Cortex of kidney (tissue), 1 donor: ENCODE measurements at places on chromosomes 5 and 9.

- no peak for DNase-seq
Measured at GRCh38 chr5:116573279-116573701, 1.3 kb downstream of the SEMA6A start.

DNA sequence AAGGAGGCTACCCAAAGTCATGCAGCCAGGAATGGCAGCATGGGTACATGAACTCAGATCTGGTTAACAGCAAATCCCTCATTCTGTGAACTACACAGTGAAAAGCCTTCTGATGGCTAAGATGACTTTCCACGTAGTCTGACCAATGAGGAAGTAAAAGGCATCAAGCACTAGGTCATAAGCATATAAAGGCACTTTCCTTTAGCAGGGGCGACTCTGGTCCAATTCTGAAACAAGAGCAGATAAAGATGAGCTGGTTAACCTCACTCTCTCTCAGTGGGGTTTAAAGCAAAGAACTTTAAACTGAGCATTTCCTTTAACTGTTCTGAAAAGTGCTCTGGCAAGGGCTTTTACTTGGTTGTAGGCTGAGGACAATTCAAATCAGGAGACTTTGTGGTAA lies 21.1 kb downstream of the PSMB7 start:
- no peak for DNase-seq

GRCh38 chr9:30943446-30944224 lies 1440.8 kb upstream of the ACO1 start:
- DNase-seq, result no peak

DNA sequence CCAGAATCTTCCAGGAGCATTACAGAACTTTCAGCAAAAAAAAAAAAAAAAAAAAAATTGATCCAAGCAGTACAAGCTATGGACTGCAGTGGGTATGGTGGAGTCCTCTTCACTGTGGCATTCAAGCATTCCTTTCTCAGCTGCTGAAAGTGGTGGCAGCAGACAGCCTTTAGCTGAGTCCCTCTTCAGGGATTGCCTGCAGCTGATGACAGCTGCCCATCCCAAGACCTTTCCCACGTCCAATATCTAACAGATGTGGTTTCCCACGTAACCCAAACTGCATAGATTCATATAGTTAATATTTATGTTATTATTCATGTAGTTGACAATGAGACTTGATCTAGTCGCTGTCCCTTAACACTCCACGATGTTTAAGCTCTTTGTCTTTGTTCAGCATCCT lies 475.9 kb downstream of the TLE1 start:
- DNase-seq, result no peak

DNA sequence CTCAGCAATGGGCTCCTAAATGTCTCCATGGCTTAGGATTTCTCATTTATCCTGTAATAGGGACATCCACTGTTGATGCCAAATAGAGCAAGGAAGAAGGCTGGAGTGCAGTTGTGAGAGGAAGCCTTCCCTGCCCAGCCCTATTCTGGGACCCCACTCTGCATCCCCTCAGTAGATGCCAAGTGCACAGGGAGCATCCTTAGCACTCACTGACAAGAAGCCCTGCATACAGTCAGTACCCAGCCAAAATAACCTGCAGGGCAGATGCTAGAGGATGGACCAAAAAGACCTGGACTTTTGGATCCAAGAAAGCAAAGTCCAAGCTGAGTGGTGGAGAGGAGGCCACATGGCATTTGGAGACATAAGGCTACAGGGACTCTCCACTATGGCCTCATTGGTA lies 113.5 kb upstream of the SPOCK1 start:
- DNase-seq, result no peak

GRCh38 chr9:76595645-76596044 lies 136.7 kb downstream of the GCNT1 start:
- DNase-seq, result no peak

DNA sequence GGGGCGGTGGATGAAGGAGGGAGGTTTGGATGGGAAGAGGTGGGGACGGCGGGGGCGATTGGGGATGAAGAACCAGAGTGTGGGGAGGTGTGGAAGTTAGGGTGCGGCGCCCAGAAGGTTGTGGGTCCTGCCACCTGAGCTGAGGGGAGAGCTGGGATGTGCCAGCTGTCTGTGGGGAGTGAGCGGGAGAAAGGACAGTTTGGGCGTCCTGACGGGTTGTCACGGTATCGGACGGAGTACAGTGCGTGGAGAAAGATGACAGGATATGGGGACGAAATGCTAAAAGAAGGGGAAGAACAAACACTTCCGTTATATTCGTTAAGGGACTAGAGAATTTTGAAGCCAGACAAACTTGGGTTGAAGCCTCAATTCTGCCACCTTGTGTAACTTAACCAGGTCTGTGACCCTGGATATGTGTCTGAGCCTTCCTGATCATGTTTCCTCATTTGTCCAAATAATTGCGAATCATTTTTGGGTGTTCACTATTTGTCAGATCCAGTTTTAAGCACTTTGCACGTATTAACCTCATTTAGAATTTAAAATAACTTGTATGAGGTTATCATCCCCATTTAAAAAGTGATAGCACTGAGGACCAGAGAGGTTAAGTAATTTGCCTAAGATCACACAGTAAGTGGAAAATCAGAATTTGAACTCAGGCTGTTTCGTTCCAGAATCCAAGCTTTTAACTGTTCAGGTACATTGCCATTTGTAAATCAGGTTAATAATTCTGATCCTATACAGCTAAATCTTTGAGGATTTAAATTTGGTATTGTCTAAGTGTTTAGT lies 689 bp downstream of the CNTRL start:
- no peak for DNase-seq

- DNase-seq, result no peak
Measured at GRCh38 chr9:68728731-68729130, 23.7 kb downstream of the PIP5K1B start.

GRCh38 chr5:67693956-67694809 lies 497.6 kb upstream of the CD180 start:
- DNase-seq, result no peak

- no peak for DNase-seq
Measured at GRCh38 chr5:3654515-3654914, 58.9 kb downstream of the IRX1 start.

- no peak for DNase-seq
Measured at GRCh38 chr5:30401479-30402058, 791.9 kb upstream of the CDH6 start.

DNA sequence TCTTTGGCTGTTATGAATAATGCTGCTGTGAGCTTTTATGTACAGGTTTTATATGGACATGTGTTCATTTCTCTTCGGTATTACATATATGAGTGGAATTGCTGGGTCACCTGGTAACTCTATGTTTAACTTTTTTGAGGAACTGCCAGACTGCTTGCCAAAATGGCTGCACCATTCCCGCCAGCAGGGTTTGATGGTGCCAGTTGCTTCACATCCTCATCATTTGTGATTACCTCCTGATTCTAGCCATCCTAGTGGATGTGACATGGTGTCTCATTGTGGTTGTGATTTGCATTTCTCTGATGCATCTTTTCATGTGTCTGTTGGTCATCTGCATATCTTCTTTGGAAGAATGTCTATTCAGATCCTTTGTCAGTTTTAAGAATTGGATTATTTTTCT lies 10.7 kb downstream of the NANS start:
- no peak for DNase-seq

- DNase-seq, result no peak
Measured at GRCh38 chr9:136193127-136193890, 11.6 kb downstream of the LHX3 start.

GRCh38 chr5:149636861-149637246 lies 55.6 kb downstream of the ARHGEF37 start:
- DNase-seq, result no peak

- no peak for DNase-seq
Measured at GRCh38 chr9:4048441-4048840, 251.4 kb downstream of the GLIS3 start.

GRCh38 chr9:92180669-92181181 lies 65.5 kb upstream of the SPTLC1 start:
- no peak for DNase-seq

DNA sequence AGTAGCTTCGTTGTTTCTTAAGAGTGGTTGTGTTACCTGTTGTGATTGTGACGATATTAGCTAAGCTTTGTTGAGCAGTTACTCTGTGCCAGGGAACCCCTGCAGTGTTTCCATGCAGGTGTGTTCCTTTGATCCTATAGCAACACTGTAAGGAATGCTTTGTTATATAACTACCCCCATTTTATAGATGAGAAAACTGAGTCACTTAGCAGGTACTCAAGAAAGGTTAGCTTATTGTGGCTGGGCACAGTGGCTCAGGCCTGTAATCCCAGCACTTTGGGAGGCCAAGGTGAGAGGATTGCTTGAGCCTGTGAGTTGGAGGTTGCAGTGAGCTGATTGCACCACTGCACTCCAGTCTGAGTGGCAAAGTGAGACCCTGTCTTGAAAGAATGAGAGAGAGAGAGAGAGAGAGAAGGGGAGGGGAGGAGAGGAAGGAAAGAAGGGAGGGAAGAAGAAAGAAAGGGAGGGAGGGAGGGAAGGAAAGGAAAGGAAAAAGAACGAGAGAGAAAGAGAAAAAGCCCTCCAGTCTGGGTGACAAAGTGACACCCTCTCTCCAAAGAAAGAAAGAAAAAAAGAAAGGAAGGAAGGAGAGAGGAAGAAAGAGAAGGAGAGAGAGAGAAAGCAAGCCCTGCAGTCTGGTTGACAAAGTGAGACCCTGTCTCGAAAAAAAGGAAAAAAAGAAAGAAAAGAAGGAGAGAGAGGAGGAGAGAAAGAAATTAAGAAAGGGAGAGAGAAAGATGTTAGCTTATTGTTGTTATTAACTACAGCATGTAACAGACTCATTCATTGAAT lies 85.6 kb upstream of the RARS1 start:
- no peak for DNase-seq

GRCh38 chr5:170439223-170439943 lies 50.2 kb upstream of the KCNMB1 start:
- DNase-seq, result no peak

DNA sequence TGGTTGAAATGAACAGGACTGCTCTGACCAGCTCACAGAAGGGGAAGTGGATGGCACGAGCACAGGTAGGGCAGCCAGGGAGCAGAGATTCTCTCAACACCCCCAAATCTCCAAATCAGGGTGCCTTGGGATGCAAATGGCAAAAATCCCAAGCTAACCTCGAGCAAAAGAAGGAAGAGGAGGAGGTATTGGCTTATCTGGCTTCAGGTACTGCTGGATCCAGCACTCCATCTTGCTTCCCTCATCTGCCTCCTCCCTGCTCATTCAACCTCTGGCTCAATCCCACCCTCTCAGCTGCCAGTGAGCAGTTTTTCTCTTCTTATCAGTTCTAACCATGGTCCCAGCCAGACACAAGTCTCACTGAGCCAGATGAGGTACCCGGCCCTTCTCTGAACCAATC lies 41.6 kb upstream of the GGTA1 start:
- DNase-seq, result no peak

DNA sequence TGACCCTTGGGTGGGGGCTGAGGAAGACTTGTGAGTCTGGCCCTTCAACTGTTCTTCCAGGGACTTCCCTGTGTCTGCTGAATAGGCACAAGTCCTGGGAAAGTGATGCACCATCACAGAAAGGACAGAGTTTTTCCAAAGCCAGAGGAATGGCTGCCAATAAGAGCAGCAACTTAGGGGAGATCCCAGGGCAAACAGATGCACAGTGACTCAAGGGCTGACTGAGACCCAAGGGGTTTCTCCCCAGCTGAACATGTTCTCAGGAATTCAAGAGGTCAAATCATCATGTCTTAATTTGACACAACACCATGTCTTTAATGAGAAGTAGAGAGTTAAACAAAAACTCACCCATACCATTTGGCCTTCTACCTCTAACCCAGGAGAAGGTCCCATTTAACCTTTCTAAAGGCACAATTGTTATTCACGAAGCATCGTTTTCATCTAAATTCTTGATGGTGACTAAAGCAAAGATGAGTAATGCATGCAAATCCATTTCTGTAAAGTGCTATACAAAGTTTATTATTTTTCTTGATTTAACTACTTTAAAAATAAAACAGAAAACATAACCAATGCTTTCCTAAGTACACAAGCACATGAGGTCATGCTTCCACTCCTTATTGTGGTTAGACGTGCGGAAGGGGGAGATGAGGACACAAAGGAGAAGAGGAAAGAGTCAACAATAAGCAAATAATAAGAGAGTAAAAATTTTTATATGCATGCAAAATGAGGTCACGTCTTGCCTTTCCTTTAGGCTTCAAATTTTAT lies 324.1 kb downstream of the PLK2 start:
- DNase-seq, result no peak

DNA sequence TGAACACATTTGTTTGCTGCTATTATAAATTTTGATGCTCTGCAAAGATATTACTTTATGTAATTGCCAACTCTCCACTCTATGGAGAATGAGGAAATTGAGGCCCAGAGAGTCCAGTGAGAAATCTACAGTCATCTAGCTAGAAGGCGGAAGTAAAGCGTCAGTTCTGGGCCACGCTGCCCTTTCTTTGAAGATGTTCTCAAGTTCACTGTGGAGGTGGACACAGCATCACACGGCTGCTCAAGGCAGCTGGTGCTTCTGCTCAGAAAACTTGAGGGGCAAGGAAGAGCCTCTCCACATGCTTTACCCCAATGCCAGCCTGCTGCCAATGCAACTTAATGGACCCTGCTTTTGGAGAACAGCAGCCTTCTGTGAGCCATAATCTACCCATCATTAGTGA lies 96.3 kb downstream of the TTLL11 start:
- DNase-seq, result no peak

DNA sequence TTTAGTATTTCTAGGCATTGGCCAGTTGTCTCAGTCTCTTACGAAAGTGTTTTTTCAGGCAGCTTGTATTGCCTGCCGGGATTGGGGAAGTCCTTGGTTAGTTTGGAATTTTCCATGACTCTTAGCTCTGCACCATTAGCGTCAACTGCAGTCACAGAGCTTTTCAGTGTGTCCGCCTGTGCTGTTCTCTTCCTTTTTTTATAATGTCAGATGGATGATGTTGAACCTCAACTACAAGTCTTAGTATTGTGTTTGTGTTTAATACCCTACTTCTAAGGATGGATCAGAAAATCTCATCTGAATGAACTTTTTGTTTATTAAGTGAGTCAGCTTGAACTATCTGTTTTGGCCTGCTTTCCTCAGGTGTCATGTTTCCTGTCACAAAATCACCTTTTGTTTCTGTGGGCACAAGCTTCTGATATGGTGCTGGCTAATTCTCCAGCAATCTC lies 33.1 kb downstream of the ATP6V0E1 start:
- DNase-seq, result no peak

DNA sequence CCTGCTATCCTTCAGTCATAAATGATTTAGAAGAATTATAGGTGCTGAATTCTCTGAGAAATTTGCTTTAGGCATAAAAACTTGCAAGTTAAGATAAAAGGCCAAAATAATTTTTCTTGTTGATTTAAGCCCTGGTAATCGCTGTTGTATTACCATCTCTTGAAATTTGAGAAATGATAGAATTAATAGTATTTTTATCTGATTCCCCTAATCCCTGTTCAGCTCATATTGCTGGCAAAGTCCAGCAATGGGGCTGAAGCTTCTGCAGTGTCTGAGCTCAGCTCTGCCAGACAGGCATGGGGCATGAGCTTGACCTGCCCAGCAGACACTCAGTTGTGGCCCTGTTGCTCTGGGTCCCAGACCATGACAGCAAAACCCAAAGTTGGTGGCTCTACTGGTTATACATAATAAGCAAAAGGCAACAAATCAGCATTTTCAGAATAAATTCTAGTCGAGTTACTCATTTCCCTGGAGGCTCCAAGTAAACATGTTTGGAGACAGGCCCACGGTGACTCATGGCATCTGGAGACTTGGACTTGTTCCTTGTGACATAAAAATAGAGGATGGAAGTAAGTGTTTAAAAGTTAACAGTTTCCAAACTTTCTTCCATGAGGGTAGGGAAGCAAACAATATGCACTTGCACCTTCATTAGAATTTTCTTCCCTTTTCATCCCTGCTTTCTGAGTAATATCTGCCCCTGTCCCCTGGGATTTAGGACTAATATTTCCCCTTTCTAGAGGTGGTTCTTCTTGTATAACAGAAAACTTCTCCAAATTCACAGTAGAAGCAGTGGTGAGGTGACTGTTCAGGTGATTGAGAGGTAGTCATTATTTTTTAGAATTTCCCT lies 60.2 kb upstream of the SLC2A8 start:
- no peak for DNase-seq
